ENCODE measurements at places on chromosomes 2 and 18. TPM values are rescaled to one million over a fixed set of nuclear protein-coding genes. Genes with fewer than 3 reads are reported as not detected.
A peak's percentile ranks its signal among the peaks of the same experiment; 100 is the strongest.

DNA sequence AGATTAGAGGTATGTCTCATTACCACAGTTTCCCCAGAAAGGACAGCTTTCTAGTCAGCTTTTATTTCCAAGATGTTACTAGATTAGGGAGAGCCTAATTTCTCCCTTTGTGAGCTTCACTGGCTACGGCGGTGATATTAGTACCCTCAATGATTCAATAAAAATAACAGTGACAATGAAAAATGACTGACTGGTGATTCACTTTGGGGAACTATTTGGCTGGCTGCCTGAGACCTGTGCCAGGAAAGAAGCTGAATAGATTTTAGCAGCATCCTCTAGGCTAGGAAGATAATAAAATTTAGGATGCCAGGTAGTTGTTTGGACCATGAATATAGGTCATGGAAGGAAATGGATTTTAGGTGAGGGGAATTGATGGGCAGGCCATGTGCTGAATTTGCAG lies 178.7 kb downstream of the FMNL2 start:
- DNase-seq, result peak; percentile 45
- no peak overlapping the region for H3K27ac ChIP-seq
- H3K27me3 ChIP-seq, result no peaks in the 10 kb centered on the region
- no peak overlapping the region for H3K4me3 ChIP-seq
- peaks cover 2% of the 10 kb centered on the region for H3K4me1 ChIP-seq
- H3K36me3 ChIP-seq, result no peaks in the 10 kb centered on the region

- H3K36me3 ChIP-seq, result no peaks in the 10 kb centered on the region
- no peak for DNase-seq
- H3K4me3 ChIP-seq, result no peak overlapping the region
These were observed 80.7 kb upstream of the RNF152 start for GRCh38 chr18:61973273-61974115.

DNA sequence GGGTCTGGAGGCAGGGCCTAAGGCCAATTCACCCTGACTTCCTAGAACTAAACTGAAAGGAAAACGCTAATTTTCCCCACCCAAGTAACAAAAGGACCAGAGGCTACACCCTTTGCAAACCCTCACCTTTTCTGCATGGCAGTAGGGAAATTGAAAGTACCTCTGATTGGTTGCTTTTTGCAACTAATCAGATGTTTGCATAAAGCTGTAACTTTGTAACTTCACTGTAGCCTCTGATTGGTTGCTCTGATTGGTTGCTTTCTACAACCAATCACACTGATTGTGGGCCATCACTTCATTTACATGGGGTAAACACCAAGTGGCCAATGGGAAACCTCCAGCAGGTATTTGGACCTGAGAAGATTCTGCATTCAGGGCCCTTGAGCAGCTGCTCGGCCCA lies 20.8 kb downstream of the EIPR1 start:
- no peaks in the 10 kb centered on the region for H3K27me3 ChIP-seq
- H3K4me1 ChIP-seq, result no peaks in the 10 kb centered on the region
- H3K27ac ChIP-seq, result no peak overlapping the region
- no peaks in the 10 kb centered on the region for H3K36me3 ChIP-seq
- no peak for DNase-seq

GRCh38 chr2:25251071-25251421 lies 82.7 kb upstream of the POMC start:
- H3K4me3 ChIP-seq, result no peak overlapping the region
- H3K36me3 ChIP-seq, result peaks cover 8% of the 10 kb centered on the region
- no peak for DNase-seq
- peaks cover 5% of the 10 kb centered on the region for H3K4me1 ChIP-seq

- no peaks in the 10 kb centered on the region for H3K4me1 ChIP-seq
- no peak overlapping the region for H3K27ac ChIP-seq
- H3K4me3 ChIP-seq, result no peak overlapping the region
- H3K27me3 ChIP-seq, result no peaks in the 10 kb centered on the region
These were observed 232.5 kb upstream of the ZSWIM2 start for GRCh38 chr2:187081461-187081860.

Gene ACTG2
- 4.1 TPM for total RNA-seq

DNA sequence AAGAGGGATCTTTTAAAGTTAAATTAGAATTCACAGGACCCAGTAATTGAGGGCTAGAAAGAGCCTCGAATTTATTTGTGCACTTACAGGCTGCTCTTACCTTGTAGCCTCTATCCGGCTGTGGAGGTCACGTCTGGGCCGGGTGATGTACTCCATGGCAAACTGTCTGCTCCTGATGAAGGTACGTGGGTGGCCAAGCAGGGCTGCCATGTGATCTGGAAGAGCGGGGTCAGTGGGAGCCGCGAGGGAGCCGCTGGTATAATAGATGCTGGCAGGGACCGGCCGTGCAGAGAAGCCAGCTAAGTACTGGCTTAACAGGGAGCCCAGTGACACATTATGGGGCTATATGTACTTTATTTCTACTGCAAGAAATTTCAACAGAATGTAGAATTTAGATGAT lies 59.2 kb downstream of the ADI1 start:
- no peak for DNase-seq
- peaks cover 14% of the 10 kb centered on the region for H3K36me3 ChIP-seq
- peaks cover under 1% of the 10 kb centered on the region for H3K4me1 ChIP-seq
- H3K27me3 ChIP-seq, result no peaks in the 10 kb centered on the region
- H3K4me3 ChIP-seq, result no peak overlapping the region

- H3K4me3 ChIP-seq, result no peak overlapping the region
- H3K36me3 ChIP-seq, result no peaks in the 10 kb centered on the region
- H3K27ac ChIP-seq, result no peak overlapping the region
- no peaks in the 10 kb centered on the region for H3K4me1 ChIP-seq
These were observed 54.0 kb upstream of the PPP1CB start for GRCh38 chr2:28697602-28698149.

GRCh38 chr2:27920148-27920885 lies 29.8 kb downstream of the BABAM2 start:
- H3K27me3 ChIP-seq, result no peaks in the 10 kb centered on the region
- peak; percentile 57 for DNase-seq
- no peaks in the 10 kb centered on the region for H3K36me3 ChIP-seq
- no peak overlapping the region for H3K27ac ChIP-seq
- H3K4me1 ChIP-seq, result no peaks in the 10 kb centered on the region

GRCh38 chr2:178764097-178764496 lies 43.1 kb downstream of the TTN start:
- H3K4me1 ChIP-seq, result no peaks in the 10 kb centered on the region
- H3K36me3 ChIP-seq, result no peaks in the 10 kb centered on the region
- no peak overlapping the region for H3K27ac ChIP-seq
- H3K4me3 ChIP-seq, result no peak overlapping the region
- H3K27me3 ChIP-seq, result no peaks in the 10 kb centered on the region

DNA sequence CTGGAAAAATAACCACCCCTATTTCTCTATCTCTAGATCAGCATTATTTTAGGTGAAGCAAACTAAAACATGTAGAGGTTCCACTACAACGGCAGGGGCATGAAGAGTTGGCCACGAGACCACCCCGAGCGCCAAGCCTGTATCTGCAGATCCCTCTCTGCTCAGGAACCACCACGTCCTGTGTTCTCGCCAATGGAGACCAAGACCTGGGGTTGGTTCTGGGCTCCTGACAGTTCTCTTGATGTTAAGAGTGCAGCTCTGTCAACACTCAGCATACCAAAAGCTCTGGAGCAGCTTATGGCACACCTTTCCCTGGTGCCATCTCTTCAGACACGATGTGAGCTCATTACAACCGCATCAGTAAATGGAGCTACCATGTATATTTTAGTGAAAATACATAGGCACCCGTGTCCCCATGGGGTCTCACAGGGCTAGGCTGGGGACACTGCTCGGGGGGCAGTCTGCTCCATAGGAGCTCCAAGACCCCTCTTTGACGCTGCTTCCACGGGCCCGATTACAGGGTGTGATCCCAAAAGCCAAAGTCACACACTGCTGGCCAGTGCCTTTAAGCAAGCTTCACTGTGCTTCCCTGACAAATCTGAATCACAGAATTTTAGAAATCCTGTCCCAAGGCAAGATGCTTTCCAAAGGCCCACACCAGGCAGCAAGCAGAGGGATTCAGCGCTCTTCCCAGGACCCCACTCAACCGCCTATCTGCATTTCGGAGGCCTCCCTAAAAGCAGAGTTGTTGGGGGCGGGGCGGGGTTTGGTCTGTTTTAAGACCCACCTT lies 72.2 kb downstream of the EMILIN2 start:
- H3K4me3 ChIP-seq, result no peak overlapping the region
- no peak for DNase-seq
- H3K27me3 ChIP-seq, result no peaks in the 10 kb centered on the region
- H3K36me3 ChIP-seq, result peaks cover 23% of the 10 kb centered on the region
- H3K4me1 ChIP-seq, result peaks cover 6% of the 10 kb centered on the region

DNA sequence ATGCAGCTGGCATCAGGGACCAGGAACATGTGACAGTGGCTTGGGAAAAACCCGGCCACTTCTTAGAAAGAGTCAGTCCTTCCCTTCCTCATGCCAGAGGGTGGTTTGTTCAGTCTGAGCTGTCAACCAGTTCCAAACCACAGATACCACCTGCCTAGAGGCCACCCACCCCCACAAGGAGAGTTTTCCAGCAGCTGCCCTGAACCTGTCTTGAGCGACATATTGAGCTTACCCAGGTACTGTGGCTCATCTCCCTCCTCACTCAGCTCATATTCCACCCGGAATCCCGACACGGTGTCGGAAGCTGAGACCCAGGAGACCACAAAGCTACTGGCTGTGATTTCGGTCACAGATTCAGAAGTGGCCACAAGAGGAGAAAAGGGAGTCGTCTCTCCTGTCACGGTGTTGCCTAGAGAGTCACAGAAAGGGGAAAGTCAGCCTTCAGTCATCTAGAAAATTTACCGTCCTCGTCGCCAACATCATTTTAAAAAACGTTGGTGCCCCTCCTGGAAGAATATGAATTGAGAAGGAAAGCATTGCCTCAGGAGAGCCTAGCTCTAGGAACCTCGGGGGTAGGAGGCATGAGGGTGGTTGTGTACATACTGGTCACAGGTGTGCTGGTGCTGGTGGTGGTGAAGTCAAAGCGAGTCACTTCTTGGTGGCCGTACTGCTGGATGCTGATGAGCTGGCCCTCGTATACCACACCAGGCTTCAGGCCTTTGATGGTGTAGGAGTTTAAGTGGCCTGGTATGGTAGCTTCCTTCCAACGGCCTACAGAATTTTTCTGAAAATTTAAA lies 26.3 kb downstream of the FN1 start:
- H3K4me3 ChIP-seq, result no peak overlapping the region
- DNase-seq, result no peak
- H3K4me1 ChIP-seq, result peaks cover 17% of the 10 kb centered on the region
- H3K36me3 ChIP-seq, result peaks cover 28% of the 10 kb centered on the region
- H3K27ac ChIP-seq, result peak overlapping the region; percentile 24

DNA sequence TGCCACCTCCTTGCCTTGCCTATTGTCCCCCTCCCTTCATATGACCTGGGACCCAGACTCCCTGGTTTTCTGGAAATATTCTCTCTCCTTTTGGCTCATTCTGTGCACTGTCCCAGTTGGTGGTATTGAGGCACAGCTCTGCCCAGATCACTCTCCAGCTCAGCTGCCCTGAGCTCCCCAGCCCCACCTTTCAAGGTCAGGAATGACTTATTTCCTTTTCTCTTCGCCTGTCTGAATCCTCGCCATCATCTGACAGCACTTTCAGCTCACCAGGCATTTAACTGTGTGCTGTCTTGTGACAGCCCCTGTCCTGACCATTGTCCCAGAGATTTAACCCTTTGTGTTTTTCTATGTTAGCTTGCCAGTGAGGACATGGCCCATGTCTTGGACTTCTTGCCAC lies 133.0 kb downstream of the MSH2 start:
- no peak overlapping the region for H3K4me3 ChIP-seq
- H3K27me3 ChIP-seq, result no peaks in the 10 kb centered on the region
- no peak overlapping the region for H3K27ac ChIP-seq
- H3K4me1 ChIP-seq, result peaks cover 17% of the 10 kb centered on the region
